ENCODE measurements at places on chromosomes 2 and 18.

- DNase-seq: no peak
Observed at GRCh38 chr2:120589771-120590608, 145.7 kb upstream of the GLI2 start.

GRCh38 chr18:56388571-56388970 is 249.8 kb downstream of the TXNL1 start:
- no peak for DNase-seq

- DNase-seq: no peak
Observed at GRCh38 chr2:128024816-128025215, 3.0 kb downstream of the SAP130 start.

- DNase-seq: no peak
Observed at GRCh38 chr2:235268535-235268934, 225.3 kb upstream of the AGAP1 start.

DNA sequence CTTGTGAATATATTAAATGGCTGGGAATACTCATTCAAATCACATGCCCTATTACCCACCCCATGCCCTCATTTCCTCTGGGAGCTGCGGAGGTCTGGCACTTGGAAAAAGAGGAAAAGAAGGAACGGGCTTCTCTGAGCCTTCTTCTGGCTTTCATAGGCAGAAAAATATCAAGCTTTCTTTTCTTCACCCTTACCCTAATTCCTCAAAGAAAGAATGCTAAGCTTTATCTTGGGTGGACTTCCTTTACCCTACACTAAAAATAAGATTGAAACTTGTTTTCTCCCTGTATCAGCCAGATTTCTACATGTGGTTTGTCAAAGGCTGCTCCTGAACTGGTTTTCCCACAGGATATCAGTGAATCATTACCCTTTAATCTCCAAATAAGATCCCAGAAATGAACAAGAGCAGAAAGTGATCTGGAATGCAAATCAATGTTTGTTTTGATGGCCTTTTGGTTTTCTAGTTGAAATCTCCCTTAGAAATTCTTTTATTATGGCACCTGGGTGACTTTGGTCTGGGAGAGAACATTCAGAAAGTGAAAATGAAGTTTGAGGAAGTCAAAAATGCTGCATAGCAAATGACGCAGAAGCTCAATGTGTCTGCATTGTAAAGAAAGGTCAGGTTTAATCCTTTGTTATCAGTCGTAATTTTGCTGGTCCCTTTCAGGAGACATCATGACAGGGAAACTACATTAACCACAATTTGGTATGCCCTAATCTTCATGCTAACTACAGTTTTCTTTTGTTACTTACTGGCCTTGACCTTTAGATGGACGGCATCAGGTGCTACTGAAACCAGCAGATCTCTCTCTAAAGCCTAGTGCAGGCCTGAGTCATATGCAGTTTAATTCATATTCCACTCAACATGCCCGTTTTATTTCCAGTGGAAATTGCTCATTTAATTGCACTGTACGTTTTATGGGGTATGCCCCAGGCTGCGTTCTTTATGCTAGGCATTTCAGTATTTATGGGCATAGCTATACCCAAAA is 46.6 kb upstream of the HNRNPA3 start:
- peak; percentile 4 for DNase-seq

- DNase-seq: no peak
Observed at GRCh38 chr2:66387016-66387753, 47.7 kb upstream of the MEIS1 start.

DNA sequence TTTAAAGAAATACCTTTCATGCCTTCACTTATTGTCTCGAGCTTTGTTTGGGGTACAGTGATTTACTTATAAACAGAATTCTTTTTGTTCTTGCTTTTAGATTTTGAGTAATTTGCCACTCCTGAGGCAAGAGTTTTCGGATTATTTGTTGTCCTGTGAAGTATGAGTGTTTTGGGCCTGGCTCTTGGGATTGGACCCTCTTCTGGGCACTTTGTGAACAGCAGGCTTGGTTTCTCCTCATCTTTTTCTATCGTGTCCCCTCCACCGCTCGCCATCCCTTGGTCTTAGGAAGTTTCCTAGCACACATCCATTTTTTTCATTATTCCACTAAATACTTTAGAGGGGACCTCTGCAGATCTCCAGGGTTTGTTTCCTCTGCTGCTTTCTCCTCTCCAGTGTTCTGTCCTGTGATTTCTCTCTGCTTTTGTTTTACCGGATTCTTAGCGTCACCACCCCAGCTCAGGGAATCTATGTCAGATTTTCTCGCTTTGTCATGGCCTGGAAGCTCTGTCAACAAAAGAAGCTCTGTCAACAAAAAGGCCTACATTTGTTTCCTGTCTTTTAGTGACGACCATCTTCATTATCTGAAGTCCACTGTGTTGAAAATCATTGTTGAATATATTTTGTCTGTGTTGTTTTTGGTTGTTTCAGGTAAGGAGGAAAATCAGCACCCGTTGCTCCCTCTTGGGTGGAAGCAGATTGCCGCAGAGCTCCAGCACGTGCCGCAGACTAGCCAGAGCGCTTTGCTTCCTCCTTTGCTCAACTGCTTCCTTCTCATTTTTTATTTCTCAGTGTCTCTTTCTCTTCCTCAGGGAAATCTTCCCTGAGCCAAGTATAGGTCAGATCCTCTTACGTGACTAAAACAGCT is 27.8 kb downstream of the ANKRD62 start:
- DNase-seq: no peak

- DNase-seq: no peak
Observed at GRCh38 chr2:37180006-37180639, 8.3 kb downstream of the SULT6B1 start.

DNA sequence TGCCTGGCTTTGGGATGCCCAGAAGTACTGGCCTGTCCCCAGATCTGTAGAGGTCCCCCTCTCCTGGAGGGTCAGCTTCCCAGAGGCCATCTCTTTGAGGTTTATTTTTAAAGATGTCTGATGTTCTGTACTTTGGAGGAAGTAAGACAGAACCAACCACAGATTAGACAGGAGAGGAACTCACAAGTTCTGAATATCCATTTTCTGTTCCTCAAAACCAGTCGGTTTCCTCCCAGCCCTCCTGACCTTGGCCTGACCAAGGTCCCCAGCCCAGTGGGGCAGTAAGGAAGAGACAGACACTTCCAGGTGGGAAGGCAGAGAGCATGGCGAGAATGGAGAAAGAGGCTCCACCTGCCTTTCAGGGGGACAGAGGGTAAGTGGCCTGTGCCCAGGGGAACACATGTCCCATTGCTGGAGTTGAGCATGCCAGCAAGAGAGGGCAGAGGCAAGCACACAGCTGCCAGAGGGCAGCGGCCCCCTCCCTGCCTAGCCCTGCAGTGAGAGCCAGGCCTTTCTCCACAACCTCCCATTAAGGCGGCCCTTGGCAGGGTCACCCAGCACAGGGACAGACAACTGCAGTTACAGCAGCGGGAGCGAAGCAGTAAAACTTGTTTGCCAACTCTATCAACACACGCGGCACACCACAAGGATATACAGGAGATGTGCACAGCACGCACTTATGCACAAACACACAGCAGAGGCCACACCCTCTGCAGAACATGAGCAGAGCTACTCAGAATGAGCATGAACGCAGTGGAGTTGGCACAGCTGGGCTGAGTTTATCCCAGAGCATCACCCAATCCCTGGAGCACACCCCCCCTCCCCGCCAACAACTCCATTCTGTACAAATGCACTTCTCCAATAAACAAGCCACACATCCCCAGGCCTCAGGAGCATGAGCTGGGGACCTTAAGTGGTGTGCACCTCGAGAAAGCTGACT is 18.5 kb upstream of the SEMA4C start:
- no peak for DNase-seq

- DNase-seq: no peak
Observed at GRCh38 chr2:20231598-20232026, 6.7 kb upstream of the SDC1 start.

GRCh38 chr2:95077861-95078603 is 43.6 kb downstream of the MRPS5 start:
- DNase-seq: no peak

- DNase-seq: no peak
Observed at GRCh38 chr2:241871538-241872312, 2.2 kb downstream of the RTP5 start.

Measured in activated CD4-positive, alpha-beta T cell treated with anti-CD3 and anti-CD28 coated beads for 4 hours (primary cell).